ENCODE measurements at places on chromosomes 11 and 22.

DNA sequence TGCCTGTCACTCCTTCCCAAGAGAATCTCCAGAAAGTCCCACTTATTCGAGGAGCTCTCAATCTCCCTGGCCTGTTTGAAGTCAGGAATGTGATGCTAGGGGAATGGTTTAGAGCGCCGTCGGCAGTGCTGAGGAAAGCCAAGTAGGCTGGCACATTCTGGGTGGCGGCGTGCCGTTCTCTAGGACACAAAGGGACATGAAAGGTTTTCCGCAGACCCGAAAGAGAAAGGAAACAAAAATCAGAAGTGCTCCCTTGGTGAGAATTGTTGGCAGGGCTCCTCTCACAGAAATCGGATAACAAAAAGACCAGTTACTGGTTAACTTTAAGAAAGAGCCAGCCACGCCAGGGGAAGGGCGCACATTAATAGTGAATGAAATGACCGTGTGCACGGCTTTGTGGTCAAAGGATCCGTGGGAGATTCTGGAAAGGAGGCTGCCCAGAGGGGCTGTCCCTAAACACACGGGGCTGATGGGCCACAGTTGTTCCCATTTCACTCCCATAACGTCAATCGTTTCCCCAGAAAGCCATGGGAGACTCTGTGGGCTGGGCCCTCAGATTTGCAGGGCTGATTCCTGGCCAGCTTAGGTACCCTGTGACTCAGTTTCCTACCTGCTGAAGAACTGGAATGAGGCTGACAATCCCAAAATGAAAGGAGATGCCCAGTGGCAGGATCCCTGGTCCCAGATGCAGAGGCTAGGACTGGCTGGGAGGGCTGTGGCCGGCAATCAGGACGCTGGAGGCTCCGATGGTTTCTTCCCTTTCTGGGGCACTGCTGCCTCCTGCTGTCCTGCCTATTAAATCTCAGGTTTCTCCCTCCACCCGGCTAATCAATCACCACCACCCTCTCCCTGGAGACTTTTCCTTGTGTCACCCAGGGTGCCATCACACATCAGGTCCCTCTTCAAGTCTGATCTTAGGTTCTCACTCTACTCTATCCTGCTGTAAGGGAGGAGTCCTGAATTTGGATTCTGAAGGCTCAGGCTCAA, 82.3 kb downstream of the RCN1 start:
- peaks cover 6% of the 10 kb centered on the region for H3K4me1 ChIP-seq
- DNase-seq: no peak
- no peak overlapping the region for H3K27ac ChIP-seq
- H3K27me3 ChIP-seq: peaks cover 3% of the 10 kb centered on the region

DNA sequence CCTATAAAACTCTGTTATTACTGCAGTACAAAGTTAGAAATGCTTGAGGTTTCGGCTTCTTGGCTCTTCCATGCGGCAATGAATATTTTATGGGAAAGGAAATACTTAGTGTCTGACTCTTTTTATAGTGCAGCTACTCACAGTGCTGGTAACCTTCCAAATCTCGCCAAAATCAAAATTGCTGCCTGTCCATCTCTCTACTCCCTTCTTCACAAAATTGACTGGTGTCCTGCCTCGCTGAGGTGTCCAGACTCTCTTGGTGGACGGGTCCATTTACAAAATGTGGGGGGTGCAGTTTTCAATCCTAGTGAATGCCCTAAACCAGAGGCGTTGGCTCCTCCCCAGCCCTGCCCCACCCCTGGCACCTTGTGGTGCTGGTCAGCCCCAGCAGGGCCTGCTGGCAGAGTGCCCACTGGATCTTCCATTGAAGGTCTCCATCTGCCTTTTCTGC, 73.5 kb downstream of the ZBTB16 start:
- H3K4me1 ChIP-seq: no peaks in the 10 kb centered on the region
- H3K27me3 ChIP-seq: no peaks in the 10 kb centered on the region
- H3K4me3 ChIP-seq: no peak overlapping the region
- peak overlapping the region; percentile 74 for H3K27ac ChIP-seq

DNA sequence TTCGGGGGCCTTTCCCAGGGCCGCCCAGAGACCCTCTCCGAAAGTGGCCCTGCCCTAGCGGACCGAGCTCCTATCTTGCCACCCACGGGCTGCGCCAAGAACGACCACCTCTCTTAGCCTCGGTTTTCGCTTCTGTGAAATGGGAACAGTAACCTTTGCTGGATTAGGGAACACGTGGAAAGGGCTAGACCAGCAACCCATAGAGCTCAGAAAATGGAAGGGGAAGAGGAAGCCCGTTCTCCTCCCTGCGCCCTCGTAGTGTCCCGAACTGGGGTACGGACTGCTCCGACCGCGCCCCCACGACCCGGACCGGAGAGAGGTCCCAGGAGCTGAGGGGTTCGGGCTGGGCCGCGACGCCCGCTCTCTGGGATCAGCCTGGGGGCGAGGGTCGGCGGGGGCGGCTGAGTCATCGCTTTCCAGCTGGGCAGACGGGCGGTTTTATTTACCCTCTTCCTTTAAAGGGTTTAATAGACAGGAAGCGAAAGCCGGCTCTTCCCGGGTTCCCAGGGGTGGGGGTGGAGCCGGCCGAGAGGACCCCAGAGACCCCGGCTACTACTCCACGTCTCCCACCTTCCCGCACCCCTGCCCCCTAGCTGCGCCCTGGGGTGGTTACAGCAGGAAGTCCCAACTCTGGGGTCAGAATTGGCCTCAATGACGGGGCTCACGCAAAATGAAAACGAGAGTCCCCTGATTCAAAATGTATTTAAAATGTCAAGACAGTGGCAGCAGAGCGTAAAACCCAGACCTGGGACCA, 907 bp upstream of the PHLDA2 start:
- no peaks in the 10 kb centered on the region for H3K36me3 ChIP-seq
- DNase-seq: peak; percentile 70
- peak overlapping the region; percentile 5 for H3K27ac ChIP-seq
- H3K4me1 ChIP-seq: peaks cover 31% of the 10 kb centered on the region
- H3K27me3 ChIP-seq: peaks cover 53% of the 10 kb centered on the region

- DNase-seq: no peak
- H3K4me3 ChIP-seq: no peak overlapping the region
- no peaks in the 10 kb centered on the region for H3K27me3 ChIP-seq
- no peaks in the 10 kb centered on the region for H3K36me3 ChIP-seq
These were observed 34.1 kb upstream of the GRAMD4 start for GRCh38 chr22:46586123-46586519.

DNA sequence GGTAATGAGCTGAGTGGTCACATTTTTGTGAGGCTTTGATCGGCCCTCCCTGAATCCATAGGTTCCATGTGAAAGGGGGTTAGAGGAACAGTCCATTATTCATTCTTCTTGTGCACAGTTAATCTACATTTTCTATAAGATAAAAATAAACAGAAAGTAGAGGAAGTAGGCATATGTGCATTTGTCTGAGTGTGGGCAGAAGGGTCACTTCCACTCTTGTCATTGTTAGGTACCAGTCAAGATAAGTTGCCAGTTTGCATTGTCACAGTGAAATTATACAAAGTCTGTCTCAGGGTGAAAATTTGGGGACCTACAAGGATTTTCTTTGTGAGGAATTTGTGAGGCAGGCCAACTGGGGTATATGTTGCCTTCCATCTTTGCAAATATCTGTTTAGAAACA, 4.6 kb upstream of the APOL4 start:
- peaks cover 13% of the 10 kb centered on the region for H3K4me1 ChIP-seq
- no peaks in the 10 kb centered on the region for H3K27me3 ChIP-seq
- H3K36me3 ChIP-seq: no peaks in the 10 kb centered on the region
- H3K4me3 ChIP-seq: no peak overlapping the region

DNA sequence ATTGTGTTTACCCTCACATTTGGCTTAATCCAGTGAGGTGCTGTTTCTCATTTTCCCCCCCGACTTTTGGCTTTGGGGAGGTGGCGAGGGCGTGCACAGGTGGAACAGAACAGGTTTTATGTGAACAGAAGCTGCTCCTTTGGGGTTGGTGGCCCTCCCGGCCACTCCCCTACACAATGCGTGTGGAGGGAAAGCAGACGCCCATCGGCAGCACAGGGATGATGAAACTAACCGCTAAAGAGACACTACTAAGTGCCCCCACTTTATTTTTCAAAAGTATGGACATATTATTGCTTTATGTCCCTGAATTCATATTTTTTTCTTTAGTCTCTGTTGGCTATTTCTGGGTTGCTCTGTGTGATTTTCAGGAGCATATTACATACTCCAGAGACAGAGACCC, 160.9 kb downstream of the ENTHD1 start:
- H3K36me3 ChIP-seq: no peaks in the 10 kb centered on the region
- H3K4me1 ChIP-seq: no peaks in the 10 kb centered on the region
- H3K27ac ChIP-seq: no peak overlapping the region
- H3K27me3 ChIP-seq: no peaks in the 10 kb centered on the region
